ENCODE measurements at places on chromosomes 2 and 18.
A peak's percentile ranks its signal among the peaks of the same experiment; 100 is the strongest.

GRCh38 chr18:48875942-48876511, 74.7 kb downstream of the SMAD7 start:
- H3K36me3 ChIP-seq: no peaks in the 10 kb centered on the region
- H3K27ac ChIP-seq: no peak overlapping the region
- DNase-seq: no peak
- H3K27me3 ChIP-seq: no peaks in the 10 kb centered on the region
- H3K4me3 ChIP-seq: no peak overlapping the region

GRCh38 chr2:50102383-50102782, 929.5 kb downstream of the NRXN1 start:
- H3K27me3 ChIP-seq: no peaks in the 10 kb centered on the region
- no peaks in the 10 kb centered on the region for H3K36me3 ChIP-seq
- H3K27ac ChIP-seq: no peak overlapping the region
- DNase-seq: no peak
- H3K4me1 ChIP-seq: no peaks in the 10 kb centered on the region
- no peak overlapping the region for H3K4me3 ChIP-seq

GRCh38 chr2:108704871-108705270, 14.4 kb upstream of the RANBP2 start:
- H3K27ac ChIP-seq: no peak overlapping the region
- H3K36me3 ChIP-seq: no peaks in the 10 kb centered on the region
- H3K4me1 ChIP-seq: no peaks in the 10 kb centered on the region

GRCh38 chr2:172927641-172928357, 147.8 kb upstream of the MAP3K20 start:
- H3K4me1 ChIP-seq: peaks cover 3% of the 10 kb centered on the region
- no peaks in the 10 kb centered on the region for H3K27me3 ChIP-seq

DNA sequence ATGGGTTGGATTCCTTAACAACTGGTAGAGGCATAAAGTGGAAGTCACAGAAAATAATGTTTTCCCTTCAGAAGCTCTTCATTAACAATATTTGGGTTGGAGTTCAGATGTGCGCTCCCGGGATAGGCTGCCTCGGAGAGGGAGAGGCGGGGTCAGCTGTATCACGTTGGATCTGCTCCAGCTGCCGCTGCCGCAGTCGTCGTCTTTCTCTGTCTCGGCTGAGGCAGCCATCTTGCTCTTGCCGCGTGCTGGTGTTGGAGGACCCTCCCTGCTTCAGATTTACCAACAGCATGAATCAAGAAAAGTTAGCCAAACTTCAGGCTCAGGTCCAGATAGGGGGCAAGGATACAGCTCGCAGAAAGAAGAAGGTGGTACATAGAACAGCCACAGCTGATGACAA, 35.1 kb downstream of the TANC1 start:
- H3K4me1 ChIP-seq: peaks cover 15% of the 10 kb centered on the region
- no peak for DNase-seq
- H3K27ac ChIP-seq: peak overlapping the region; percentile 41
- no peaks in the 10 kb centered on the region for H3K27me3 ChIP-seq
- H3K36me3 ChIP-seq: peaks cover 1% of the 10 kb centered on the region

- no peaks in the 10 kb centered on the region for H3K36me3 ChIP-seq
- H3K4me3 ChIP-seq: no peak overlapping the region
- no peak overlapping the region for H3K27ac ChIP-seq
- no peaks in the 10 kb centered on the region for H3K27me3 ChIP-seq
- H3K4me1 ChIP-seq: no peaks in the 10 kb centered on the region
Measured at GRCh38 chr2:235968155-235968554, 200.0 kb downstream of the GBX2 start.

DNA sequence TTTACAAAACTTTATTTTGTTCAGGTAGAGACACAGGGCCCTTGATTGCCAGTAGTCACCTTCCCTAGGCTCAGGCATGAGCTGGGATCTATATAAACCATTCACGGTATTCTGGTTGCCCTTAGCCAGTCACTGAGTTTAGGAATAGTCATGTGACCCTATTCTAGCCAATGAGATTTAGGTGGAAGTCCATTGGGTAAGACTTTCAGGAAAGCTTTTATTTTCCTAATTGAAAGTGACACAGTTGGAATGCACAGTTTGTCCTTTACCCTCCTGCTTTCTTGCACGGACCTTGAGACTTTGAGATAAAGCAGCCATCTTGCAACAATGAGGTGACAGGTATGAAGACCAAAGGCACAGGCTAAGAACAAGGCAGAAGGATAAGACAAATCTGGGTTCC, 21.5 kb downstream of the SLC4A5 start:
- H3K27ac ChIP-seq: no peak overlapping the region
- H3K27me3 ChIP-seq: no peaks in the 10 kb centered on the region
- H3K4me1 ChIP-seq: no peaks in the 10 kb centered on the region
- H3K4me3 ChIP-seq: no peak overlapping the region

DNA sequence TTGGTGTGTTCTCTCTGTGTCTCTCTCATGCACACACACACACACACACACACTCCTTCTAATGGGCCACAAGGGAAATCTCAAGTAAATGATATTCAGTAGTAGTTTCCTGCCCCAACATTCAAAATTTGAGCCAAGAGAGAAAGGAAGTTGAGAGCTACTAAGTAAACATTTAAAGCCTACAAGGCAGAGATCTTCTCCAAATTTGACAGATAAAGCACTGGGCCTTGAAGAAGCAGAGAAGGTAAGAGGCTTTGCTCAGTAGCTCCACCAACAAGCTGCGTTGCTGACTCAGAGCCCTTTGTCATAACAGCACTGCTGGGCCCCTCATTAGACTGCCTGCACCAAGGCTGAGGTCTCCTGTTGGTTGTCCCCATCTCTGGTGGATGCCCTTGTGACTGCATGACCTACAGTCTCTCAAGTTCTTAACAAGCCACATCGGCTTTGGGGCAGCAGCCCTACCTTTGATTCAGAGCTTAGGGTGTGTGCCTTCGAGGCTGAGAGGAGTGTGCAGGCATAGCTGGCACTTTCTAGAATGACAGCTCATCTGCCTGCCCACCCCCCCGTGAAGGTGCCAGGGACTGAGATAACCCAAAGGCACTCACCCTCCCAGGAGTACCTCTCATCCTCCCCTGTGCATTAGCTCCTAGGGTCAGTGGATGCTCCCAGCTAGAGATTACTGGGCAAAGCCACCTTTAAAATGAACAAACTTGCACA, 32.3 kb upstream of the NEB start:
- no peak overlapping the region for H3K4me3 ChIP-seq
- no peaks in the 10 kb centered on the region for H3K36me3 ChIP-seq
- no peak overlapping the region for H3K27ac ChIP-seq
- no peaks in the 10 kb centered on the region for H3K27me3 ChIP-seq
- peaks cover 4% of the 10 kb centered on the region for H3K4me1 ChIP-seq

DNA sequence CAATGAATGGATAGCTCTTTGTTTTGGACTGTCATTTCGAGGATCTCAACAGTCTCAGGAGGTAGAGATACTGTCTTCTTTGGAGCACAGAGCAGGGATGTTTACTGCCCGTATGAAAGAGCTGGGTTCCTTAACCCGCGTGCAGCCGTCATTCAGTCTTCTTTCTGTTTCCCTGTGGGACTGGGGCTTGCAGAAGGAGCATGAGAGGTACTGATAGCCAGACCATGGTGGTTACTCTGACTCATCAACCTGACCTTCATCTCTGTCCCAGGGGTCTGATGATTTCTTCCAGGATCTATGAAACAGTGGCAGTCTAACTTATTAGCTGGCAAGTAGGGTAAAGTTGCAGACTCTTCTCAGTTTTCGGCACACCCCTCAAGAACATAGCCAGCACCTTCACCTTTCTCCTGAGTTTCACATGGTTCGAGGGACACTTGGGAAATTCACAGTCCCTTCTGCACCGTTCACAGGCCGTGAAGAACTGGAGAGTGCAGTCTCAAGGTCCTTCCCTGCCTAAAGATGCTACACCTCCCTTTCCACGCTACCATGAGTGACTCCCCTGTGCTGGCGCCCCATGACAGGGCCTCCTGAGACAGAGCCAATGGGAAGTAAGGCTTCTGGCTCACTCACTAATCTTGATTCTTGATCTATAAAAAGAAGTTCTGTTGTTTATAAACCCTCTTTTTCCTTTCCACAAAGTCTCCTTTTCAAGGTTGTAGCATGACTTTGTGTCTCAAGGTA, 226.2 kb downstream of the MC4R start:
- no peak for DNase-seq
- no peaks in the 10 kb centered on the region for H3K36me3 ChIP-seq
- H3K27me3 ChIP-seq: no peaks in the 10 kb centered on the region
- no peaks in the 10 kb centered on the region for H3K4me1 ChIP-seq
- H3K4me3 ChIP-seq: no peak overlapping the region
- H3K27ac ChIP-seq: no peak overlapping the region

DNA sequence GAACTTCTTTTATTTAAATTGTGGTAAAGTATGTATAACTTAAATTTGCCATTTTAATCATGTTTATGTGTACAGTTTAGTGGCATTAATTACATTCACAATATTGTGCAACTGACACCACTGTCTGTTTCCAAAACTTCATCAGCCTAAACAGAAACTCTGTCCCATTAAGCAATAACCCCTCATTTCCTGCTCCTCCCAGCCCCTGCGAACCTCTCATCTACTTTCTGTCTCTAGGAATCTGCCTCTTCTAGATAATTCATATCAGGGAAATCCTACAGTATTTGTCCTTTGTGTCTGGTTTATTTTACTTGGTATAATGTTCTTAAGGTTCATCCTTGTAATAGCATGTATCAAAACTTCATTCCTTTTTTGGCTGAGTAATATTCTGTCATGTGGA, 75.1 kb downstream of the BOLA3 start:
- no peak for DNase-seq
- no peaks in the 10 kb centered on the region for H3K27me3 ChIP-seq
- no peak overlapping the region for H3K4me3 ChIP-seq
- no peaks in the 10 kb centered on the region for H3K4me1 ChIP-seq
- H3K27ac ChIP-seq: no peak overlapping the region

- no peaks in the 10 kb centered on the region for H3K27me3 ChIP-seq
- H3K4me3 ChIP-seq: no peak overlapping the region
- no peak for DNase-seq
- H3K27ac ChIP-seq: no peak overlapping the region
- H3K36me3 ChIP-seq: no peaks in the 10 kb centered on the region
- no peaks in the 10 kb centered on the region for H3K4me1 ChIP-seq
Measured at GRCh38 chr2:84631985-84632384, 115.7 kb downstream of the DNAH6 start.

- peak; percentile 97 for DNase-seq
- peaks cover 14% of the 10 kb centered on the region for H3K4me1 ChIP-seq
- H3K36me3 ChIP-seq: no peaks in the 10 kb centered on the region
- H3K27me3 ChIP-seq: no peaks in the 10 kb centered on the region
Measured at GRCh38 chr2:150681120-150681804, 193.8 kb upstream of the RND3 start.

DNA sequence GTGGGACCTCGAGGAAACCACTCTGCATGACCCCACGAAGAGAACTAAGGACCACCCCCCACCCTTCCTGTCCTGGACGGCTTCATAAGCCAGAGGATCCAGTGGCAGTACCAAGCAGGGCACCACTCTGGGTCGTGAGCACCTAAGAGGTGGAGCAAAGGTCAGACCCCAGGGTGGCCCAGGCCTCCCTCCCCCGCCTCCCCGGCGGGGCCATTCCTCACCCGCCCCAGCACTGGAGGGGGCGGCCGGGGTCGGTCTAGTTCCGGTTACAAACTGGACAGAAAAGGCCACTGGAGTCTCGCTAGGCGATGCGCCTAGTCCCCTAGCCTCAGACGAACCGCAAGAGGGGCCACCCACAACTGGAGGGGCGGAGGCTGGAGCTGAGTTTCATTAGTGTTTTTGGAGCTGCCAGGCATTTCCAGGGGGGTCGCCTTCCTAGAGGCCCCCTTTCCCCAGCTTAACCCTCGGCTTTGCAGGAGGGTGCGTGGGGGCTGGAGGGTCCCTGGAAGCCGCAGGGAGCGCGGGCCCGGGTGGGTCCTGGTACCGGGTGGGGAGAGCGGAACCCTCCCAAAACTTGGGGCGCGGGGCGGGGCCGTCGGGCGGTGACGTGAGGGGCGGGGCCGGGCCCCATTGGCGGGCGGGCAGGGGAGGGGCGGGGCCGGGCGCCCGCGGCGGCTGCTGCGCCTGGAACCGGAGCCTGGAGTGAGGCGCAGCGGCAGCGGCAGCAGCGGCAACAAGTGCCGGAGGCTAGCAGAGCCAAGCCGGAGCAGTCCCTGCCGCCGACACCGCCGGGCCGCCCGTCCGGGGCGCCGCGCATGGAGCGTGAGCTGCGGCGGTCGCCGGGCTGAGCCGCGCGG, at the start of gene B3GNT2:
Gene B3GNT2 (plus strand): TSS at position 695 of the 857 bp plus-strand sequence. CDS start 26,106 bp downstream, outside the sequence.
- H3K36me3 ChIP-seq: no peaks in the 10 kb centered on the region
- peak within 1 kb of the TSS; percentile 74 for H3K27ac ChIP-seq
- H3K4me1 ChIP-seq: peaks cover 2% of the 10 kb centered on the region
- DNase-seq: peak; percentile 67
